Bronchus fibroblast of lung (primary cell): ENCODE measurements at places on chromosomes 6 and 20. TPM values are rescaled to one million over a fixed set of nuclear protein-coding genes. Genes with fewer than 3 reads are reported as not detected.

KCNK17 gene
- total RNA-seq: not detected in 2 replicates

WFDC12 gene
- total RNA-seq: not detected in 2 replicates

CLDN20 gene
- not detected in 2 replicates for total RNA-seq

ULBP1 gene
- total RNA-seq: 3.6 and 4.0 TPM in 2 replicates

LY6G6C gene
- not detected in 2 replicates for total RNA-seq

SYTL3 gene
- total RNA-seq: 0.84 and 1.6 TPM in 2 replicates

REM1 gene
- not detected in 2 replicates for total RNA-seq

FABP7 gene
- total RNA-seq: not detected in 2 replicates

VPS16 gene
- total RNA-seq: 35.3 and 38.5 TPM in 2 replicates

F13A1 gene
- not detected in 2 replicates for total RNA-seq

SRSF12 gene
- total RNA-seq: 0.34 and 0.45 TPM in 2 replicates

PDYN gene
- not detected in 2 replicates for total RNA-seq

SLC52A3 gene
- not detected in 2 replicates for total RNA-seq

ZHX3 gene
- total RNA-seq: 19.0 and 21.2 TPM in 2 replicates

OOEP gene
- total RNA-seq: not detected in 2 replicates

AK9 gene
- 1.3 and 2.4 TPM in 2 replicates for total RNA-seq

PSMB9 gene
- total RNA-seq: 4.2 and 4.9 TPM in 2 replicates

DACT2 gene
- 0.15 TPM in 1 of 2 replicates, not detected in the other for total RNA-seq

BTNL2 gene
- total RNA-seq: not detected in 2 replicates
